Right ventricle myocardium superior (tissue), 1 donor: ENCODE measurements at places on chromosomes 5 and 9. TPM values are rescaled to one million over a fixed set of nuclear protein-coding genes. Genes with fewer than 3 reads are reported as not detected.

- no peak for DNase-seq
Observed at GRCh38 chr5:3511519-3511918, 84.1 kb upstream of the IRX1 start.

DNA sequence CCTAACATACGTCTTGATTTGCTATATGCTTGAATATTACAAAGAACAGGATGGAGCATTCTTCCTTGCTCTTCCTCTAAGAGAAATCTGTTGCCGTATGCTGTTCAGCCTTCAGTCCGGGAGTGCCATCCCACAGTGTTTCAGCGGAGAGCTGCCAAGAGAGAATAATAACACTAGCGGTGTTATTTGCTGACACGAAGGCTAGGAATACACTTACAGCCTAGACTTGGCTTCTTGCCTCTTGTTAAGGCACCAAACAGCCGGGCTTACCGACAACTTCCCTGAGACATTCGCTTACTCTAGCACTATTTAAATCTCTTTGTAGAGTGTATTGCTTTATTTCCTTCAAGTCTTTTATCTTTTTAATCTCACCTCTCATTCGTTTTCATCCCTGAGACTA, 31.4 kb downstream of the KCTD16 start:
- no peak for DNase-seq

DNA sequence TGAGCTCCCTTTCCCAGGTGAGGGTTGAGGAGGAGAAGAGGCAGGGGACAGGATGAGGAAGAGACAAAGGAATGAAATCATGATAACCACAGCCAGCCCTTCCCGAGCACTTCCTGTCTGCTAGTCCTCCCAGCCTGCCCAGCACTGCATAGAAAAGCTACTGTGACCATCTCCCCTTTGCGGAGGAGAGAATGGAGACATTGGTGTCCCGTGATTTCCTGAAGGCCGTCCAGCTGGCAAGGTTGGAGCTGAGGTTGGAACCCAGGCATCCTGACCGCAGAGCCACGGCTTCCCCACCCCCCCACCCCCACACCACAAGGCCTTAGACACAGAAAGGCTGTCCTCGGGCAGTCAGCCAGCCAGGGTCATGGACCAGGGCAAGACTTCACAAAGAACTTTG, 131.1 kb upstream of the ICE1 start:
- DNase-seq, result peak; percentile 51

DNA sequence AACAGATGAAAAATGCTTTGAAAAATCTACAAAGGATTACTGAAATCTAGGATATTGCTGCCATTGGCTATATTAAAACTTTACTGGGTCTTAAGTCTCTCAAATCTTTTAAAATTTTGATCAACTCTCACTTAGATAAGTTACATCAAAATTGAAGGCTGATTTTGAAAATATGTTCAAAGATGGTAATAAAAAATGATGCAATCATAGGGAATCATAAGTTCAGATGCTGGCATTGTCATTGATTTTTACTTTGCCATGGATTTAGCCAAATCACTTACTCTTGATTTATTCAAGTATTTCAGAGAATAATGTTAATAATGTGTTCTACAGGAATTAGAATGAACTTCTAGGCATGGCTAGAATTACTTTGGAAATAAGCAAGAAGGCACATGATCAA, 24.2 kb downstream of the LARS1 start:
- DNase-seq, result no peak

DNA sequence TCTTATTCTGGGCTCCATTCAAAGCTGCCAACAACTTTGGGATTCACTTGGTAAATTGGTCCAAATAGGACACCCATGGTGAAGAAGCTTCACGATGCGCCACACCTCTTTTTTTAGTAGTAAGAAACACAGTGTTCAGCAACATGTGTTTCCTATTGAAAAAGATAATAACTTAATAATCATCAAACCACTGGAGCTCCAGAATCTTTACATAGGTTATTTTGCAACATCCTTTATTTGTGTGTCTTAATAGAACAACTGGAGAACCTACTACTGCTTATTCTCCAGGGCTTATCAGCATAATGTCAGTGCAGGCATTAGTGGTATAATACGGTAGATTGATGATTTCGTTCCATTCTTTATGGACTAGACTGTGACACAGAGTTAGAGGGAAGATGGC, 63.3 kb upstream of the DAPK1 start:
- no peak for DNase-seq

- DNase-seq, result no peak
Observed at GRCh38 chr5:134240421-134240962, 14.6 kb upstream of the PPP2CA start.

- DNase-seq, result no peak
Observed at GRCh38 chr9:113012492-113012891, 500 bp upstream of the ZNF883 start.

DNA sequence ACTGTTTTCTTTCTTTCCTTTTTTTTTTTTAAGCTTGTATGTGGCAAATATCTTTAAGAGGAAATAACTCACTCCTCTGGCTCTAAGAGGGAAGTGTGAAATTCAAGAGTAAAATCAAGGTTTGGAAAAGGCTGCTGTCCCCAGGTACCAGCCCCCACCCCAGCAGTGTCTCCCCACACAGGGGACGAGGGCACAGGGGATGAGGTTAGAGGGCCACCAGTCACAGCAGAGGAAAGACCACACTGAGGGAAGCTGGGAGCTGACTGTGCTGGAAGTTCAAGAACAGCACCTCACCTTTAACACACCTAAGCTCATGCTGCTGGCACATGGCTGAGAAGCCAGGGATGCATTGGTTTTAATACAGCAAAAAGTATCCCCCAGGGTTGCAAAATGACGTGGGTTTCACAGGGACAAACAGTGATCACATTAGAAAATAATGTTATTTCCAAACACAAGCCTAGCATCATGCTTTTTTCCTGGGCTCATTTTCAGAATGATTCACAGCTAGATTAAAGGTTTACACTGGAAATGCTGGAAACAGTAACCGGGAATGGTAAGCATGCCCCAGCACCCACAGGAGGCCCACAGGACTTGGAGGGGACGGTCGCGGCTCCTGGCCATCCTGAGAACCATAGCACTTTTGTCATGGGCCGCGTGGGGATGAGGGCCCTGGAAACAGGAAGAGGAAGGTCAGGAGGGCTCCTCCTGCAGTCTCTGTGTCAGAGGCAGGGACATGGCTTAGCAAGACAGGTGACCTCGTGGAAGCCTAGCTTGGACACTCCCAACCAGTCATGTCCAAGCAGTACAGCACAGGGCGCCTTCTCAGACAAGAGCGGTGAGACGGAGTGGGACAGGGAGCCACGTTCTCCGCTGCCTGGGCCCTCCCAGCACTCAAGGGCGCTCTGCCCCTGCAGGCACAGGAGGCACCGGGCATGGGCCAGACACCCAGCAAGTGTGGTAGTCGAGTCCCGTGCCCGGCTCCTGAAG, 6.9 kb downstream of the LPCAT1 start:
- peak; percentile 22 for DNase-seq

DNA sequence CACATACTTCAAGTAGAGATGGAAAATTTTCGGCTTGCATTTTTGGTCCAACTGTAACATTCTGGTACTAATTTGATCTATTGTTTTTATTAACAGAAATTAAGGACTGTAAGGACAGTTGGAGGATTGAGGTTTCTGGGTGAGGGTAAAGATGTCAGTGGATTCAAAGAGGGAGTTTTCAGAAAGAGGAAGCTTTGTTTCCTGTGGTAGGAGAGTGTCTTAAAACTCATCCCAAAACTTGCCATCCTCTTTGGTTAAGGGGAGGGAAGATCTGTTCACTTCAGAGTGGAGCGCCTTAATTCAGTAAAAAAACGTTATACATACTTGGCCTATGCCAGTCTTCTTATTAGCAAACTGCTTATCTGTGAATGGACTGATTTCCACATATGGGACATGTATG, 13.8 kb downstream of the CNTRL start:
- DNase-seq, result no peak

DNA sequence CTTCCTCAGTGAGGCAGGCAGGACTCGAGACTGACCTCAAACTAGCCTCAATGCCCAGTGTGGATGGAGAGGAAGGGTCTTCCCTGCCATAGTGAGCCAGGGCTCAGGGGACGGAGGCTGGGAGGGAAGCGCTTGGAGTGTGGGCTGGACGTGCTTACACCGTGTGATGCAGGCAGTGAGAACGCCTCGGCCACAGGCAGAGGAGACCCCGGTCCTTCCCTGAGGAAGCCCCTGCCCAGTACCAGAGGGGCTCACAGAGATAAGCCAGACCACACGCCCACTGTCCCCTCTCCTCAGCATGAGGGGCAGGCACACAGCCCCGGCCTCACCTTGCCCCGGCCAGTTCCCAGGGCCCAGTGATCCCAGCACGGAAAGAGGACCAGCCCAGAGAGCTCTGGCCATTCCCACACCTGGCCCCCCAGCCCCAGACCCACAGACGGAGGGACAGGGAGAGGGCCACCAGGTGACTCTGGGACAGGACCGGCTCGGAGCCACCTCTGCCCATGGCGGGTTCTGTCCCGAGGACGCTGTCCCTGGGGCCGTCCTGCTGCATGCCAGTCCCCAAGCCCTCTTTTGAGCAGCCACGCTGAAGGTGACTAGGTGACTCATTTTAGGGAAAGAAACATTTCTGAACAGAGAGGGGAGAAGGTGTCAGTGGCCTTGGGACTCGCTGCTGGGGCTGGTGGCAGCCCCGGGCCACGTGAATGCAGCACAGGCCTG, 6.0 kb upstream of the NSMF start:
- peak; percentile 27 for DNase-seq

GRCh38 chr5:142821733-142822487, 51.7 kb downstream of the ARHGAP26 start:
- no peak for DNase-seq

DNA sequence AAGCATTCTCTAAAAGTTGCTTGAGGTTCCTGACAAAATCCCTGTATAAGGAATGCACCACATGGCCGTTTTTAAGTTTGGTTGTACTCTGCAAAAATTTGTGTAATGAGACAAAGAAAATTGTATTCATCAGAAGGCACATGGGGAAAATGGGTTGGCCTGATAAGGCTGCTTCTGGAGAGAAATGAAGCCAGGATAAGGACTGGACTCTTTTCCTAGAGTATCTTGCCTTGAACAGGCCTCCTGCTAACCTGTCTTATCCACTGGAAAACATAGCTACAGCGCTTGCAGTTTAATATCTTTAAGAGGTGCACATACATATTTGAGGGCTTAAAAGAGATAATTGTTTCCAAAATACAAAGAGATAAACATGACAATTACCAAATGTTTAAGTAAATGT, 41.4 kb upstream of the IFNK start:
- no peak for DNase-seq

DNA sequence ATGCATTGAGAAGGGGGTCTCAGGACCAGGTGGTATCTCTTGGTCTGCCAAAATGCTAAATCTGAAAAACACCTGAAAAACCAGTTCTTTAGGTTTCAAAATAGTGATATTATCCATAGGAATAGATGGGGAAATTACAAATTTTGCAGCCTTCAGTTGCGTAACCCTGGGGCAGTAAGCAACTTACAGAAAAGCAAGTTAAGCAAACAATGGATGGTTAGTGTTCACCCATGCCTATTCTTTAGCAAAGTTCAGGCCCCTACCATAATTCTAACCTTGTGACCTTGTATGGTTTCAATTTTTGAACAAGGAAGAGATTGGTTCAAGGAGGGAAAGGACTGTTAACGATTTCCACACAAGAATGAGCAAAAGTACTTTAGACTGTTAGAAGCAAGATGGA, 24.5 kb downstream of the GLRX start:
- no peak for DNase-seq

DNA sequence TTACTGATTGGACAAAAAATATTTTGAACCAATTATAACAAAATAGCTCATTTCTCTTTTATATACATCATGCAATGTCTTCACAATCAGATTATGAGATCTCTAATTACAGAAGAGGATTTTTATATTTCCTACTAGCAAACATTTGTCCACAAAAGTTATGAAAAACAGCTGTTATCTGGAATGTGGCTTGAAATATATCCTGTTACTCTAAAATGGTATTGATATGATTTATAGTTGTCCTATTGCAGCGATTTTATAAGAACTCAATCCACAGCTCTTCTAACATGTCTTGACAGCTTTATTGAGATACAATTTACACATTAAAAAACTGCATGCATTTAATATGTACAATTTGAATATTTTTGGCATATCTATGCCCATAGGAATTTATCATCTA, 779.9 kb upstream of the ACO1 start:
- no peak for DNase-seq

GRCh38 chr5:105380126-105380525, 1817.5 kb upstream of the NUDT12 start:
- DNase-seq, result no peak

DNA sequence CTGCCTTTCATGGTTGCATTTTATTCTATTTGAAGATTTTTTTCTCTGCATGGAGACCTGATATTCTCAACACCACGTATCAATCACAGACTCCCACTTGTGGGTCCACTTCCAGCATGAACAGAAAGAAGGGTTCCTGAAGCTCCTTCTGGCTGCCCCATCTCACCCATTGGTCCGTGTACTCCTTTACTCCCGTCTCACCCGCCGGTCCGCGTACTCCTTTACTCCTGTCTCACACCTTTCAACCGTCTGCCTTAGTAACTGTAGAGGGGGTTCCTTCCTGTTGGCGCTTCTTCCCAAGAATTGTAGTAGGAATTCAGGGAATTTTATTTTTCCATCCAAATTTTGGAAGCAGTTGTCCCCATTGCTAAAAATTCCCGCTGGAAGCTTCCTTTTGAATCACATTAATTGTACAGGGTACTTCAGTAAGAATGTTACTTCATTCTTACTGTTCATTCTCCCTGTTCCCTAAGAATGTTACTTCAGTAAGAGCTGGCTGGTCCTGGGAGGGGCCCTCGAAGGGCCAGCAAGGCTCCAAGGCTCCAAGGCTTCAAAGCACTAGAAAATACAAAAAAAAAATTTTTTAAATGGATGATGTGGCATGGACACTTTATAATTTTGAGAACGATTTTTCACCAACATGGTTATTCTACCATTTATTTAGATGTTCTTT, 3.9 kb upstream of the LPCAT1 start:
- DNase-seq, result peak; percentile 32

DNA sequence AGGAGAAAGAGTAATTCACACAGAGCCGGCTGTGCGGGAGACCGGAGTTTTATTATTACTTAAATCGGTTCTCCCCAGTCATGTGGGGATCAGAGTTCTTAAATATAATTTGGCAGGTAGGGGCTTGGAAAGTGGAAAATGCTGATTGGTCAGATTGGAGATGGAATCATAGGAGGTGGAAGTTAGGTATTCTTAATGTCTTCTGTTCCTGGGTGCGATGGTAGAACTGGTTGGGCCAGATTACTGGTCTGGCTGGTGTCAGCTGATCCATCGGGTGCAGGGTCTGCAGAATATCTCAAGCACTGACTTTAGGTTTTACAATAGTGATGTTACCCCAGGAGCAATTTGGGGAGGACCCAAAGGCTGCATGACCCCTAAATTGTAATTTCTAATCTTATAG, 4.6 kb upstream of the CERCAM start:
- no peak for DNase-seq

- no peak for DNase-seq
Observed at GRCh38 chr5:35136386-35136785, 88.6 kb upstream of the AGXT2 start.

- DNase-seq, result no peak
Observed at GRCh38 chr9:90368241-90368640, 274.4 kb downstream of the DIRAS2 start.

Gene HRH2
- 41.2 TPM for total RNA-seq

Gene CD180
- 0.65 TPM for total RNA-seq

Gene EPB41L4A
- total RNA-seq, result 20.5 TPM

Gene GALNT12
- total RNA-seq, result 0.43 TPM

Gene ADRB2
- total RNA-seq, result 5.6 TPM

Gene GRAMD2B
- 25.4 TPM for total RNA-seq

Gene PCDHGC3
- total RNA-seq, result 17.1 TPM

Gene TENT4A
- total RNA-seq, result 10.8 TPM

Gene PRSS3
- total RNA-seq, result not detected

Gene CDX1
- not detected for total RNA-seq

Gene KCNN2
- 8.0 TPM for total RNA-seq
